Right atrium auricular region (tissue), 2 donors: ENCODE measurements at places on chromosomes 5 and 9.

DNA sequence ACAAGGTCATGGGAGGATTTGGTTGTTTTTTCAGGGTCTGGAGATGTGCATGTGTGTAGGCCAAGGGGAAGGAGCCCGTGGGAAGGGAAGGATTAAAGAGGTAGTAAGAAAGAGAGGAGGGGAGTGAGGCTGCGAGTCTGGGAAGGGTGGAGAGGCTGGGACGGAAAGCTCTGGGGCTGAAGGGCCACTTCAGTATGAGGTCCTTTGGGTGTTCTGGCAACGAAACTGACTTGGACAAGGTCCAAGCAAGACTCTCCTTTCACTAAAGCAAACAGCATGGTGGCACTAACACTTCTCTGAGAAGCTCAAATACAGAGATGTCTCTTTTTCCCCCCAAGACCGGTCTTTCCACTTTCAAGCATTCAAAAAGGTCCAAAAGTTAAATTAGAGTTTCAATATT lies 394.5 kb downstream of the ARHGEF28 start:
- no peak for DNase-seq

DNA sequence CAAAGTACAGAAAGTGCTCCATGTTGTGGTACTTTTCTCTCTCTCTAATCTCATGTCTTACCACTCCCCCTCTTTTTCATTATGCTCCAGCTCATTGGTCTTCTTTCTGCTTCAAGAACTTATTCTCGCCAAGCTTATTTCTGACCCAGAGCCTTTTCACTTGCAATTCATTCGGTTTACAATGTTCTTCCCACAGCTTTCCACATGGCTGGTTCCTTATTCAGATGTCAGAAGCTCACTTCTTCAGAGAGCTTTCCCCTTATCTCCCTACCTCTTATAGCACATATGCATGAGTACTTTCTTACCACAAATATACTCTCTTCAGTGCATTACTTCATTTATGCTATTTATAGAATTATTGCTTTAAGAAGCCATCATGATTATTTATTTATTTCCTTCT lies 338.8 kb upstream of the ATP10B start:
- DNase-seq, result no peak

DNA sequence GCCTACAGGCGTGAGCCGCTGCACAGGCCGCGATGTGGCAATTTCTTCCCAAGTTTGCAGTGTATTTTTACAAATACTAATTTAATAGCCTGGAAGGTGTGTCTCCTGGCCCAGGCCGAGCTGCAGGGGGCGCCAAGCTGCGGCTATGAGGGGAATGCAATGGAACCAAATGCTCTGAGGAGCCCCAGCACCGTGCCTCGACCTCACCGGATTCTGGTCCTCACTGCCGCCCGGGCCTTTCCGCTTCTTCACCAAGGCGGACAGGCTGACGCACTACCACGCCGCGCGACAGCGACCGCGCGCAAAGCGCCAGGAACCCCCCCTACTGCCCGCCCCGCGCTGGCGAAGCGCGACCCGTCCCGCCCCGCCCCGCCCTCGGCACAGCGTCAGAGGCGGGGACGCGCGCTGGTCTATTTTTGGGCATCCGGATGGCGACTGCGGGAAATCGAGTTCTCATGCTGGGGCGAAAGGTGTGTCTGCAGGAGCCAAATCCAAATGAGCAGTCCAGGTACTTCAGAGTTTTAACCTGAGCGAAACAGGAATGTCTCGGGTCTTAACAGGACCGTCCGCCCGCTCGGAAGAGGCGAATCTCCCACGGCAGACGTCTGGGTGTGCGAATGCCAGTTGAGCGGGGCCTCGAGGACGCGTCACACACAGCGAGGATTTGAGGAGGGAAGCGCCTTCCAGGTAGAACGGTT lies 31.7 kb upstream of the PRXL2C start:
- peak; percentile 87 for DNase-seq

DNA sequence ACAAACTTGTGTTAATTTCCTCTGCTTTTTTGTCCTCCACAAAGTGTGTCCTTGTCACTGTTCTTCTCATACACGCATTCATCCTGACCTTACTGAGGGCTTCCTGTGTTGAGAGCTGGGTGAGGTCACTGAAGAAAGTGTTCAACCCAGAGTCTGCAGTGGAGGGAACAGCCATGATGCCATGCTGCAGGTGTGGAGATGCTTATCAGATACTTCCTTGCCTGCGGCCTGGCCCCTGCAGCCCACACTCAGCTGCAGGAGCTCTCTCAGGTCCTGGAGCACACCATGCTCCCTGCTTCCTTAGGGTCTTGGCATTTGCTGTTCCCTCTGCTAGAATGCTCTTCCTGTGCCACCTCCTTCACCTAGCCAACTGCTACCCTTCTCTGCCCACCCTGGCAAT lies 108.1 kb upstream of the SPRY4 start:
- DNase-seq, result no peak

DNA sequence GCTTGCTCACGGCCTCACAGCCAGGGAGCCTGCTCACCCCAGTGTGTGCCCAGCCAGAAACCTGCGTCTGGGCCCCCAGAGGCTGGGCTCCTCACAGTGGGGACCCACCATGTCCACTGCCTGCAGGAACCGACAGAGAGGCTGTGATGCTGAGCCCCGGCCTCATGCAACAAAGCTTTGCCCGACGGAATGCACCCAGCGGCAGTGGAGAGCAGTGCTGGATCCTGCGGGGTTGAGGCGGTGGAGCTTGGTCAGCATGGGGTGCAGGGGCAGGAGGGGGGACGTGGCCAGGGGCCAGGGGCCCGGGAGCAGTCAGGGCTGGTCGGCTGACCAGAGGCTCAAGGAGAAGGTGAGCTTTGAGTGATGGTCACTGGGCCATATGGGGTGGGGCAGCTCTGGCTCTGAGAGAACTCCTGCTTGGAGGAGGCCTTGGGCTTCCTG lies 7.7 kb upstream of the CEP72 start:
- no peak for DNase-seq
